ENCODE measurements at places on chromosomes 16 and 17.

- DNase-seq, result no peak
Observed at GRCh38 chr17:64781810-64782555, 119.9 kb upstream of the SMURF2 start.

- DNase-seq, result no peak
Observed at GRCh38 chr17:50359005-50359699, 13.2 kb downstream of the XYLT2 start.

- DNase-seq, result no peak
Observed at GRCh38 chr17:40588552-40588951, 23.3 kb upstream of the CCR7 start.

DNA sequence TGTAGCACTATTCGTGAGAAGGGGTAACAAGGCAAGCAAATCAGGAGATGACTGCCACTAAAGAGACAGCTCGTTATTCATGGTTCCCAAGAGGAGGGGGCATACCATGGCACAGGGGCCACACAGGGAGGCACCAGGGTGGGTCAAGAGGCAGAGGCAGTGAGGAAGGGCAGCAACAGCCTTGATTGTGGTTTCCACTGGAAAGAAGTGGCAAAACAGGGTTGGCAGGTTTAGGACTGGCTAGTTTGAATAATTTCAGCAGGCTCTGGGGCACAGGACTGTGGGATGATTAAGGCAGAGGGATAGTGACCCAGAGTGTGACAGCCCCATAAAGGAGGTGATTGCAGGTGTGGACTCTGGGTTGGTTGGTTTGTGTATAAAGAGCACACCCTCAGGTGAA is 188.9 kb downstream of the CBLN1 start:
- no peak for DNase-seq

GRCh38 chr16:49734331-49734730 is 121.6 kb downstream of the ZNF423 start:
- DNase-seq, result no peak

- DNase-seq, result no peak
Observed at GRCh38 chr17:45825792-45826191, 18.9 kb upstream of the SPPL2C start.

DNA sequence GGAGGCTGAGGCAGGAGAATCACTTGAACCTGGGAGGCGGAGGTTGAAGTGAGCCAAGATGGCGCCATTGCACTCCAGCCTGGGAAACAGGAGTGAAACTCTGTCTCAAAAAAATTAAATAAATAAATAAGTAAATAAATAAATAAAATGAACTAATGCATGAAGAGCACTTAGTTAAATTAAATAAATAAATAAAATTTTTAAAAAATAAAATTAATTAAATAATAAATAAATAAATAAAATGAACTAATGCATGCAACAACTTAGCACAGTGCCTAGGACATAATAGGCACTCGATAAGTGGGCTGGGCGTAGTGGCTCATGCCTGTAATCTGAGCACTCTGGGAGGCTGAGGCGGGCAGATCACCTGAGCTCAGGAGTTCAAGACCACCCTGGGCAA is 15.6 kb upstream of the CEP20 start:
- no peak for DNase-seq

DNA sequence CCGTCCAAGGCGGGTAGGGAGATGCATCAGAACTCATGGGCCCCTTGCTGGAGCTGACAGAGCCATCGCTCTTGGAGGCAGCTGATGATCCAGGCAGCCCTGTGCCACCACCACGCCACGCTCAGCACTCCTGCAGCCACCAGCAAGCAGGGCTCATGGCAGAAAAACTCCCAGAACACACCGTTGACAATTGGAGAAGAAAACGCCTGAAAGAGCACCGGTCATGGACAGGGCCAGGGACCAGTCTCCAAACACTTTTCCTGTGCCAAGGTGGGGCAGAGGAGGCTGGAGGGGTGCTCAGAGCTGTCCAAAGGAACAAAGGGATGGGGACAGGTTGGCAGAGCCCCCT is 132.2 kb downstream of the FOXL1 start:
- no peak for DNase-seq

GRCh38 chr17:49548051-49548505 is 27.6 kb upstream of the NXPH3 start:
- DNase-seq, result no peak

- no peak for DNase-seq
Observed at GRCh38 chr17:50026837-50027171, 29.1 kb upstream of the ITGA3 start.

DNA sequence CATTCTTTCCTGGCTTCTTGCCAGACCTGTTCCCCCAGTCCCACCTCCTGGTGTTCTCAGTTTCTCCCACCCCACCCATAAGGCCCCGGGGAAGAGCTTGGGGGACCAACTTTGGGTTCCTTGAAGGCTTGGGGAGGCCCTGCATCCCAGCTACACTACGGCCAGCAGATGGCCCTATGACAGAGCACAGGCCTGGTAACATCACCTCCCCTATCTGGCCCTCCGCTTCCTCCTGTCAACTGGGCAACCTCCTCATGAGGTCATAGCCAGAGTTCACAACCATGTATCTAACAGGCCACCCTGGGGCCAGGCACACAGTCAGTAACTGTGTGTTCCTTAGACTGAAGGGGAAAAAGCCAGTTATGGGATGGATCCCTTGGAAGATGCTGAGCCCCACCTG is 31.4 kb downstream of the MYO15A start:
- no peak for DNase-seq

- no peak for DNase-seq
Observed at GRCh38 chr17:56148333-56148732, 4.9 kb upstream of the ANKFN1 start.

GRCh38 chr17:11944587-11944986 is 52.7 kb downstream of the ZNF18 start:
- no peak for DNase-seq

DNA sequence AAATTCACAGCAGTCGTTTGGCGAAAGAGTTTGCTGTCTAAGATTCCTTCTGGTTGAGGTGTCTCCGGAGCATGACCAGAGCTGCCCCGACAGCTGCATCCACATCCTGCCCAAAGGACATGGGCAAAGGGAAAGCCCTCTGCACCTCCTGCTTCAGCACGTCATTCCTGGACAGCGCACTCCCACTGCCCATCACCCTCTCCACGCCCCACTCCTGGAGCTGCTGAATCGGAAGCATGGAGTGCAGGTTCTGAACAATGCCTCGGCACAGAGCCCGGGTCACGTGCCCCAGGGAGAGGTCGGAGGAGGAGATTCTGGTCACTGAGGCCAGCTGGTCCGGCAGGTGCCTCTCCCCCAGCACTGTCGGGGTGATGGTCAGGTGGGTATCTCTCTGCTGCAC is 1.3 kb upstream of the TRPV1 start:
- DNase-seq, result no peak

GRCh38 chr17:77859035-77859810 is 99.3 kb upstream of the TNRC6C start:
- no peak for DNase-seq

DNA sequence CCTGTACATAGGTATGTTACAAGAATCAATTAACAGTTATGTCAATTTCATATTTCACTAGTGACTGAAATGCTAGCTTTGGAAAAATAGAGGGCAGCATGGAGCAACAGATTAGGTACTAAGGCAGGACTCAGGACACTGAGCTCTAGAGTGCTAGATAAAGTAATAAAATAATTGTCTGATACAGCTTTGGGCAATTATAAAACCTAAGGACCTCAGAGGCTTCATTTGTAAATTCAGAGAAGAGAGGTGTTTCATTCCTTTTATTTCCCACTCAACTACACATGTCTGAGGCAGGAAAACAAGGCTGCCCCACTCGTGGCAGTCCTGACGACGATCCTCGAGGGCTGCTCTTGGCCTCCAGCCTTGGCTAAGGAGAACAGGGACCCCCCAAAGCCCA is 81.5 kb downstream of the CA4 start:
- DNase-seq, result no peak

GRCh38 chr17:50222922-50223321 is 21.5 kb upstream of the COL1A1 start:
- no peak for DNase-seq

GRCh38 chr16:84295203-84295860 is 654 bp downstream of the WFDC1 start:
- DNase-seq, result no peak

GRCh38 chr16:86794216-86794864 is 216.0 kb downstream of the FOXL1 start:
- DNase-seq, result no peak

DNA sequence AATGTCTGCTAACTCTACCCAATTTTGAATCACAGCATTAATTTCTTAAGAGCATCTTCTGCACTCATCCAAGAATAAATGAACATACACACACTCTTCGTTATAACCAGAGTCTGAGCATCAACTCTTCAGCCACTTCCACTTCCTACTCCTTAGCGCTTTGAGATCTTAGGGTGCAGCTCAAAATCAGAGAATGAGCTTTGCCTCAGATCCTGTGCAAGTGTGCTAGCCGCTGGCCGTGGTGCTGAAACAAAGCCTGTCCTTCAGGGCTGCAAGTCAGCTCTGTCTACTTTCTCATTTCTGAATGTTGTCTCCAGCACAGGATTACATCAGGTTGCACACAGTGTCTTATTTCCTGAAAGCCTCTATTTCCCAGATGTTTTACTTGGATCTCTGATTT is 165.4 kb downstream of the AIPL1 start:
- no peak for DNase-seq

DNA sequence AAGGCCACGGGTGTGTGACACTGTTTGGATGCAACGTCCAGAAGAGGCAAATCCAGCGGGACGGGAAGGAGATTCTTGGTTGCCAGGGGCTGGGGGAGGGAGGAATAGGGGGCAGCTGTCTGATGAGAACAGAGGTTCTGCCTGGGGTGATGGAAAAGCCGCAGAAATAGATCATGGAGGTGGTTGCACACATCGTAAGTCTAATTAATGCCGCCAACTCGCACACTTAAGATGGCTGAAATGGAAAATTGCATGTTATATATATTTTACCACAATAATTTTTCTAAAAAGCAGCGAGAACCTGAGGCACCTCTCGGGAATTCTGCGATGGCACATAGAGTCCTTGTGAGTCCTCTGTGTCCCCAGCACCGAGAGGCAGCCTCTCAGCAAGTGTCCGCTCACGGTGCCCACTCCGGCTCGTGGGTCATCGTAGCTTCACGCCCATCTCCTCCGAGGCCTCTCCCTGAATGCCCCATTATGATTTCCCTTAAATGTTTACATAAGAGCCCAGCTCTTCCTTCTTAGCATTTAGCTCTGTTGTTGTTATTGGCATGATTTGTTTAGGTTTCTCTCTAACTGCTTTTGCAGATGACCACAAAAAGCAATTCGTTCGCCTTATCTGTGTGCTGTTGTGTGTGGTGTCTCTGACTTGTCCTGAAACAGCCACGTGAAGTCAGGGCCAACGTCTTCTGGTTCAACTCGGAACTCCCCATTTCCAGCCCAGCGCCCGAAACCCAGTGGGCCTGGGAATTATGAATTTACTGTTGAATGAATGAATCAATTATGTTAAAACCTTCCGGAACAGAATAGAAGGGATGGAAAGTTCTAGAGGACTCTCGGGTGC is 7.7 kb downstream of the WFDC1 start:
- DNase-seq, result no peak

DNA sequence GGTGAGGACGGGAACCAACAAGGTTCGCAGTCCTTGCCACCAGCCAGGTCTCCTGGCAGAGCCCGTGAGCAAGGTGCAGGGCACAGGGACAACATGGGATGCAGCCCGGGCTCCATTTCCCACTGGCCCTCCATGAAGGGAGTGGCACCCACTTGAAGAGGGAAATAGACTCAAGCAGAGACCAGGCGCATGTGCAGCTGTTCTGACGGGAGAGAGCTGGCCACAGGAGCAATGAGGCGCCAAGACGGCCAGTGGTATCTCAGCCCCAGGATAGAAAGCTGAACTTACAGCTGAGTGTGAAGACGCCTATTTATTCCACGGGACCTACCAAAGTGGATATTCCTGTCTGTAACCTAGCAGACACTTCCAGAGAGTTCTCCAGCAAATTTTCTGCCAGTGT is 8.2 kb upstream of the FOXJ1 start:
- DNase-seq, result no peak

- DNase-seq, result no peak
Observed at GRCh38 chr17:30304778-30305177, 13.0 kb upstream of the BLMH start.

DNA sequence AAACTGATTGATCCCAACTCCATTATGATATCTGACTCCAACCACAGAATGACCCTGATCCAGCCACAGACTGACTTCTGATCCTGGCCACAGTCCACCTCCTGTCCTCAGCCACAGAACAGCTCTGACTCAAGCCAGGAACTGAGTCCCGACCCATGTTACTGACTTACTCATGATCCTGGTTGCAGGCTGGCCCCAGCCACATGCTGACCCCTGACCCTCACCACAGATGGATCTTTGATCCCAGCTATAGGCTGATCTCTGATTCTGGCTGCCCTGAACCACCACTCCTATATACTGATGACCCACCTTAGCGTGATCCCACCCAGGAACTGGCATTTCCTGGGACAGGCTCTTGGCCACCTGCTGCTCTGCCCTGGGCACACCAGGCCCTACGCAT is 32.2 kb upstream of the IL21R start:
- DNase-seq, result no peak
